ENCODE measurements at places on chromosomes 2 and 18.

DNA sequence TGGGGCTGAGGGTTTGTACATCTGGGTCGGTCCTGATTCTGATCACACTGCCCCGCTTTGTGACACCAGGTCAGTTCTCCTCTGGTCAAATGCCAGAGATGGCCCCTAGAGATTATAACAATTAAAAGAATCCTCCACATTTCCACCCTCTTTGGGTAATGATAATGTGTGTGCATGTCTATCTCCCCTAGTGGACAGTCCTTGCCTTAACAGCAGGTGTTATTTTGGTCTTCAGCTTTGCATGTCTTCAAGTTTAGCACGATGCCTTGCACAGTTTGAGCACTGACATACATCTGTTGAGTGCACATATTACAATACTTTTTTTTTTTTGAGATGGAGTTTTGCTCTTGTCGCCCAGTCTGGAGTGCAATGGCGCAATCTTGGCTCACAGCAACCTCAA lies 25.7 kb upstream of the COX7A2L start:
- DNase-seq = no peak

GRCh38 chr2:98091738-98092137 lies 4.8 kb downstream of the VWA3B start:
- DNase-seq = no peak

DNA sequence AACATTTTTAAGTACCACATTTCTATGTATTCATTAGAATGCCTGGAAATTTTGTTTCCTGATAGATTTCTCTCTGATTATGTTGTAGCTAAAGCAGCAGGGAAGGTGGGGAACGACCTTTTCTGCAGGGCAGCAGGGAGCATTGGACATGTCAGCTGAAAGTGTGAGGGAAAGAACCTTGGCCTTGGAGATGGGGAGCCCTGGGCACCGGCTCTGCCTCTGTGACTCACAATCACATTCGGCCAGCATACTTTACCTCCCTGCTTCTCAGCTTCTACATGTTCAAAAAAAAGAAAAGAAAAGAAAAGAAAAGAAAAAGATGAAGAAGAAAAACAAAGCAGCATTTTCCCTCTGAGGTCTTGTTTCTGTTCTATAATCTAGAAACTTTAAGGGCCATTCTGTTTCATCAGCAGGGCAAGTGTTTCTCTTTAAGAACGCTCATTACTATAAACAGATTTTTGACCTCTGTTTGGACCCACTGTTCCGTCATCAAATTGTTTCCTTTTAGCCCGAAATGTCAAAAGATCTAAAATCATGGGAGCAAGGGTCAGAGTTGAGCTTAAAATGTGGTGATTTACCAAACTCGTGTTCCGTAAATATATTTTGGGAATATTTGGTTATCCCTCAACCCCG lies 27.9 kb downstream of the SETBP1 start:
- DNase-seq = no peak

DNA sequence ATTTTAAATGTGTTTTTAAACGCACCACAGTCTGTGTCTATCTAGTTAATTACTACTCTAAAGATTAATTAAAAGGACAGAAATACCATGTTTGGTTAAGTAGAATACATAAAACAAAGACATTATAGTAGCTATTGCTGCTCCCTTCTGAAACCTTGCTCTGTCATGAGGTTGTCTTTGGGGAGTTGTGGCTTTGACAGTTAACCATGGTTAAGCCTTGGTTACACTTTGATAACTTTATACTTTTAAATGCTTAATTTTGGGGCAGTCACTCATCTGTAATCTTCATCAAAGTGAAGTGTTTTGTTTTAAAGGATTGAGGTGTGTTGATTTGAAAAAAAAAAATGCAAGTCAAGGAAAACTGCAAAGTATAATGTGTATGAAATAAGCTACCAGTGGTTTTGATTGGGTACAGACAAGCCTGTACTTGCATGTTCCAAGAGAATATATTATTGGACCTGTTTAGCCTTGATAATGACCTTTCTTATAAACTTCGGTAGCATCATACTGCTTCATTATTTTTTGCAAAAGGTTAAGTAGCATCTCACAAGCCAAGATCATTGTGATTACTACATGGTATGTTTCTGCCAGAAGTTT lies 29.8 kb upstream of the TBR1 start:
- no peak for DNase-seq

GRCh38 chr2:177078416-177078815 lies 134.2 kb upstream of the HNRNPA3 start:
- no peak for DNase-seq
